Kidney epithelial cell (primary cell): ENCODE measurements at places on chromosomes 1 and 21. TPM values are rescaled to one million over a fixed set of nuclear protein-coding genes. Genes with fewer than 3 reads are reported as not detected.

GBP5 gene
- 0.33 TPM in 1 of 2 replicates, not detected in the other for total RNA-seq

FAM110D gene
- 0.07 and 0.79 TPM in 2 replicates for total RNA-seq

LPAR3 gene
- 0.55 and 0.58 TPM in 2 replicates for total RNA-seq

SYT14 gene
- total RNA-seq = 28.1 and 32.6 TPM in 2 replicates

DYRK1A gene
- 41.7 and 53.1 TPM in 2 replicates for total RNA-seq

PTPN22 gene
- not detected in 2 replicates for total RNA-seq

TYW3 gene
- 8.6 and 9.5 TPM in 2 replicates for total RNA-seq

LAX1 gene
- total RNA-seq = not detected in 2 replicates

SFT2D2 gene
- total RNA-seq = 42.1 and 44.2 TPM in 2 replicates

DISC1 gene
- 3.7 and 5.8 TPM in 2 replicates for total RNA-seq

SLC44A5 gene
- total RNA-seq = 3.7 and 4.4 TPM in 2 replicates

DDR2 gene
- 3.8 and 4.0 TPM in 2 replicates for total RNA-seq

LCE3E gene
- total RNA-seq = not detected in 2 replicates

TDRD5 gene
- 0.34 and 0.54 TPM in 2 replicates for total RNA-seq

CD1B gene
- total RNA-seq = not detected in 2 replicates

IGSF8 gene
- total RNA-seq = 32.9 and 44.3 TPM in 2 replicates

AVPR1B gene
- not detected in 2 replicates for total RNA-seq

NBPF20 gene
- total RNA-seq = 3.1 and 5.3 TPM in 2 replicates

TMEM125 gene
- total RNA-seq = 15.7 and 16.2 TPM in 2 replicates

FCRLB gene
- 1.1 and 2.6 TPM in 2 replicates for total RNA-seq

UTS2 gene
- not detected in 2 replicates for total RNA-seq

MTARC2 gene
- total RNA-seq = 8.7 and 8.9 TPM in 2 replicates

SLC41A1 gene
- 17.2 and 20.9 TPM in 2 replicates for total RNA-seq

AK4 gene
- 15.4 and 25.2 TPM in 2 replicates for total RNA-seq

CD5L gene
- not detected in 2 replicates for total RNA-seq

FOXO6 gene
- total RNA-seq = 0.14 and 0.67 TPM in 2 replicates

OR10Z1 gene
- not detected in 2 replicates for total RNA-seq

DTL gene
- 5.1 and 6.4 TPM in 2 replicates for total RNA-seq

GTF2B gene
- total RNA-seq = 28.5 and 36.3 TPM in 2 replicates

ASPM gene
- 3.7 and 4.5 TPM in 2 replicates for total RNA-seq

ADORA1 gene
- 5.6 and 7.0 TPM in 2 replicates for total RNA-seq

PLOD1 gene
- 85.7 and 104 TPM in 2 replicates for total RNA-seq

AUNIP gene
- 1.7 and 6.2 TPM in 2 replicates for total RNA-seq

C21orf58 gene
- total RNA-seq = 1.5 and 2.5 TPM in 2 replicates

FAM177B gene
- total RNA-seq = not detected in 2 replicates

ELAPOR1 gene
- 0.08 TPM in 1 of 2 replicates, not detected in the other for total RNA-seq

PDE4B gene
- 0.33 and 0.68 TPM in 2 replicates for total RNA-seq

PIP5K1A gene
- 59.7 and 63.6 TPM in 2 replicates for total RNA-seq

PHTF1 gene
- total RNA-seq = 22.5 and 33.1 TPM in 2 replicates

CD2 gene
- not detected in 2 replicates for total RNA-seq

PRELP gene
- under 0.01 TPM in 1 of 2 replicates, not detected in the other for total RNA-seq

CLCNKB gene
- 0.50 and 1.6 TPM in 2 replicates for total RNA-seq

GBP6 gene
- total RNA-seq = 0.21 and 1.1 TPM in 2 replicates

ITLN2 gene
- total RNA-seq = not detected in 2 replicates

PTCH2 gene
- total RNA-seq = under 0.01 and 0.38 TPM in 2 replicates

ERVH48-1 gene
- not detected in 2 replicates for total RNA-seq

C1orf116 gene
- total RNA-seq = 34.1 and 39.8 TPM in 2 replicates

FCAMR gene
- not detected in 2 replicates for total RNA-seq

RNF223 gene
- total RNA-seq = 5.4 and 7.5 TPM in 2 replicates

S100A7A gene
- total RNA-seq = not detected in 2 replicates

CXADR gene
- total RNA-seq = 40.4 and 40.5 TPM in 2 replicates

RORC gene
- total RNA-seq = 0.17 TPM in 1 of 2 replicates, not detected in the other

PADI3 gene
- 0.04 TPM in 1 of 2 replicates, not detected in the other for total RNA-seq

LCE1E gene
- total RNA-seq = not detected in 2 replicates
